ENCODE measurements at places on chromosomes 4 and X.

DNA sequence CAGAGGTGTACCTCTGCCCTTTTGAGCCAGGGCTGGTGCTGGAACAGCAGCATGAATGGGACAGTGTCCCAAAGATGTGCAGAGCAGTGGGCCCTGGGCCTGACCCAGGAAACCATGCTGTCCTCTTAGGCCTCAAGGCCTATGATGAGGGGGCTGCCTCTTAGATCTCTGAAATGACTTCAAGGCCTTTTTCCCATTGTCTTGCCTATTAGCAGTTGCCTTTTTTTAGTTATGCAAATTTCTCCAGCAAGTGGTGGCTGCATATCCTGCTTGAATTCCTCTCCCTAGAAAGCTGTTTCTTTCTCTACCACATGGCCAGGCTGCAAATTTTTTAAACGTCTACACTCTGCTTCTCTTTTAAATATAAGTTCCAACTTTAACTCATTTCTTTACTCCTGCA lies 160.3 kb downstream of the CFAP299 start:
- DNase-seq = no peak

DNA sequence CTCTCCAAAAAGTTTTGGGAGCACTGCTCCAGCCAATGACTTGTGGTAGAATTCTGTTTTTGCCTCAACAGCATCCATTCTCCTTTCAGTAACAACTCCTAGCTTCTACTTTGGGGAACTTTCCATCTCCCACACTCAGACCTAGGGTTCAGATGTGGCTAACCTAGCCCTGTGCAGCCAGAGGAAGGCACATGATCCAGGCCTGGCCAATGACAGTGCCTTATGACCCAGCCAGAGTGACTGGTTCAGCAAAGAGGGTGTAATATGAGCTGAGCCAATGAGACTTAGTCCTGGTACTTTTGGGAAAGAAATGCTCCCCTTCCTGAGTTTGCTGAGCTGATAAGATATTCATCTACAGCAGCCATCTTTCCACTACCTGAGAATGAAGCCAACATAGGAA lies 5.4 kb upstream of the USP46 start:
- no peak for DNase-seq

GRCh38 chr4:123250843-123251242 lies 145.8 kb upstream of the SPRY1 start:
- DNase-seq = no peak

GRCh38 chr4:184471881-184472613 lies 2.3 kb downstream of the IRF2 start:
- DNase-seq = peak; percentile 28

- no peak for DNase-seq
These were observed 19.9 kb downstream of the AR start for GRCh38 chrX:67563469-67564448.

GRCh38 chrX:9862525-9862924 lies 76.3 kb downstream of the SHROOM2 start:
- no peak for DNase-seq

- DNase-seq = no peak
These were observed 109.4 kb upstream of the FAM9C start for GRCh38 chrX:13153796-13154195.

- no peak for DNase-seq
These were observed 50.6 kb upstream of the STARD8 start for GRCh38 chrX:68596871-68597270.

GRCh38 chr4:159177265-159178150 lies 74.6 kb downstream of the RAPGEF2 start:
- no peak for DNase-seq

GRCh38 chrX:118024482-118024881 lies 92.1 kb downstream of the KLHL13 start:
- no peak for DNase-seq

- no peak for DNase-seq
These were observed 181.1 kb upstream of the PABPC4L start for GRCh38 chr4:134382478-134383227.

DNA sequence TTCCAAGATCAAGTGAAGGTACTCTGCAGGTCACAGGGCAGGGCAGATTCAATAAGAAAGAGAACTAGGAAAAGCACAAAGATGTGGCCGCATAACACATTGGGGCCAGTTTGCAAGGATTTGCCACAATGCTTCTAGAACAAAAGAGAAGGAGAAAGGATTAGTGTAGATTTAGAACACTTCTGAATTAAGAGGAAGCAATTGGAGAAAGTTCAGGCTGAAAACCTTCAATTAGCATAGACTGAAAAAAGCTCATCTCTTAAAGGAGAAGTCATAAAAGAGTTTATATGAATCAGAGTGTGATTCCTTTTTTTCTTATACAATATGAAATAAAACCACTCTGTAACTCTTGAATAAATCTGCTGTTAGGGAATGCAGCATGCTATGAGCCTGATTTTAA lies 215.6 kb upstream of the FAT1 start:
- DNase-seq = no peak

DNA sequence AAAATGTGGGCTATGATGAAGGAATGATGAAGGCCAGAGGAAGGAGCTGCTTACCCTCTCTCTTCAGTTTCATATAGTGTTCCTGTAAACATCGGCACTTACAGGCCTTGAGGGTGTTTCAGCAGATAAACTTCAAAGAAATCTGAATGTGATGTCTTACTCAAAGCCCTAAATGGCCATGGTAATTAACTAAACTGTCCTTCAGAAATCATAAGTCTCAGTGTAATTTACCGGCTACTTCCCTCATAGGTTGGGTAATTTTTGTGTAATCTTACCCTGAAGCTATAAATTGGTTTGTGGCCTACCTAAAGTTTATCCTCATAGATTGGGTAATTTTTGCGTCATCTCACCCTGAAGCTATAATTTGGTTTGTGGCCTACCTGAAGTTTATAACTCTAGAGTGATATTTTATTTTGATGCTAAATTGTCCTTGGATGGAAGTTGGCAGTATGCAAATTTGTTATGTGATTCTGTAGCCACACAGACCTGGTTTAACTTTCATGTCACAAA lies 2700.3 kb downstream of the ARAP2 start:
- DNase-seq = no peak

DNA sequence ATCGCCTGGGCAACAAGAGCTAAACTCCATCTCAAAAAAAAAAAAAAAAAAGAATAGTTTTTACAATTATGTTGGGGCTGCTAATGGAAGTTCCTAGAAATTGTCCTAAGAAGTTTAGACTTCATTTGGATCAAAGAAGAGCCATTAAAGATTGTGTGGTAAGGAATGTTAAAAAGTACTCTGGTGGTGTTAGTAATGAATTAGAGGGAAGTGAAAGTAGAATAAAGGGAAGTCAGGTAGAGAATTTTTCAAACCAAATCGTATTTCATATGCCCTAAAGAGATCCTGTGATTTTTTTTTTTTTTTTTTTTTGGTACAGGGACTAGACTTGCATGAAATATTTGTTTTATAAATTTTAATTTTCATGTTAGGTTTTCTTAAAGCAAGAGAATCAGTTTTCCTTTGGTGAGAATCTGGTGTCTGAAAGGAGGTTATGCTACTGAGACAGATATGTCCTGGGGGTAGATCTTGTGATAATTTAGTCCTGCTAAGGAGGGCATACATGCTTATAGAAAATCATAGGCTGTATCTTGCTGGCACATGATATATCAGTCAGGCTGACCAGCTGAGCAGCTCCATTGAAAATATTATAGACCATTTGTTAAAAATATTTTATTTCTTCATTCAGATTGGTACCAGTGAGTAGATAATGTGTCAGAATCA lies 10.7 kb downstream of the SEC24B start:
- peak; percentile 38 for DNase-seq

GRCh38 chrX:50705042-50705441 lies 109.0 kb downstream of the SHROOM4 start:
- no peak for DNase-seq

Data from GM10248 (cell line).